ENCODE measurements at places on chromosomes 2 and 18. TPM values are rescaled to one million over a fixed set of nuclear protein-coding genes. Genes with fewer than 3 reads are reported as not detected.

DNA sequence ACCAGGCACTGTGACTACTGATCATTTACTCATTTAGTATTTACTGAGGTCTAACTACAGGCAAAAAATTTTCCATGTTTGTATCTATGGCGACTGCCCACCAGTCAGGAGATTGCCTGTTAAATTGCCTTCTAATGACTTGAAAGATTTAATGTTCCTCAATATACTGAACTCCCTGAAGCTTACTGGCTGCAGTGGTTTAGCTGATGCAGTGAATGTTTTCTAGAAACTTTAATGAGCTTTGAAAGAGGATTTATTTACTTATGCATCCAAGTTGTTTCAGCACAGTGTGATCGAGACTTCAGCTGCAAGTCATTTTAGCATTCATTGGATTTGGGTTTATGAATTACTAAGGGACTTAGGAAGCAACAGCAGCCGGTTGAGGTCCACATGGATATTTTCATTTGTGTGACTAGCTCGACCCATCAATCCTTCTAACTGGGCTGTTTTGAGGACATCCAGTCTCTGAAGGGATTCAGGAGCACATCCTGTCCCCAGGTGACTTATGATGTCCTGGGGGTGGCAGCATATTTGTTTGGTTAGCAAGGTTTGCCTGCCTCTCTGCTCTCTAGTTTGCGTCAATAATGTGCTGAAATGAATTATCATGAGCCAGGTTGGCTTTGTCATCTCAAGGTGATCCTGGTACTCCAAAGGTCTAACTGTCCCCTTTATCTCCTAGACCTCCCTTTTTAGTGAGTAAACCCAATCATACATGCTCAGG, 26.8 kb downstream of the ACMSD start:
- H3K27me3 ChIP-seq, result no peaks in the 10 kb centered on the region
- H3K36me3 ChIP-seq, result no peaks in the 10 kb centered on the region
- H3K4me3 ChIP-seq, result no peak overlapping the region

- H3K27me3 ChIP-seq, result no peaks in the 10 kb centered on the region
- no peak overlapping the region for H3K27ac ChIP-seq
- DNase-seq, result no peak
- H3K4me3 ChIP-seq, result no peak overlapping the region
Observed at GRCh38 chr18:2326999-2327398, 244.3 kb downstream of the METTL4 start.

DNA sequence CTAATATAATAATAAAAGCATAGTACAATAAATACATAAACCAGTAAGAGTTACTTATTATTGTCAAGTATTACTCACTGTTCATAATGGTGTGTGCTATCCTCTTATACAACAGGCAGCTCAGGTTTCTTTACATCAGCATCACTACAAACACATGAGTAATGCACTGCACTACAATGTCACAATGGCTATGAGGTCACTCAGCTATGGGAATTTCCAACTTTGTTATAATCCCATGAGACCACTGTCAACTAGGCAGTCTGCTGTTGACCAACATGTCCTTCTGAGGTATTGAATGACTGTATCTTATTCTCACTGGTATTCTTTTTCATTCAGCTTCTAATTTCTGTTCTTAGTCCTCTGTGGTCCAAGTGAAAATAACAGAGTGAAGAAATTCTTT, 250.4 kb upstream of the DSEL start:
- no peak overlapping the region for H3K27ac ChIP-seq
- H3K27me3 ChIP-seq, result no peaks in the 10 kb centered on the region
- no peaks in the 10 kb centered on the region for H3K4me1 ChIP-seq
- no peaks in the 10 kb centered on the region for H3K36me3 ChIP-seq
- DNase-seq, result no peak

DNA sequence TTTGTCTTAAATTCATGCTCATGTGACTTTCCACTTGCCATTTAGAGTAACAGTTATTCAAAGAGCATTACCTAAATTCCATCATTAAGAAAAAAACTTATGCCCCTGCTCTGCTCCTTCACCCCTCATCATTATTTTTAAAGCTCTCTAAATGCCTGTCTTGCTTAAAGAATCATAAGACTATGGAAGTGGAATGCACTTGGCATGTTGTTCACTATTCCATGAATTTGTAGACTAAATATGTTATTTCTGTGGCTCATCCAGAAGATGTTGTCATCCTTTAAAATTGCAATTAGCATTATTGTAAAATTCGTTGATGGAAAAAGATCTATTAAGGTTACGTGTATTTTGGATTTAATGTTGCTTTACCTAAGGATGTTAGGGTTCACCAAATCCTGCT, 61.8 kb downstream of the FMNL2 start:
- H3K36me3 ChIP-seq, result no peaks in the 10 kb centered on the region
- no peak for DNase-seq
- H3K27me3 ChIP-seq, result no peaks in the 10 kb centered on the region
- H3K4me3 ChIP-seq, result no peak overlapping the region
- H3K27ac ChIP-seq, result no peak overlapping the region

DNA sequence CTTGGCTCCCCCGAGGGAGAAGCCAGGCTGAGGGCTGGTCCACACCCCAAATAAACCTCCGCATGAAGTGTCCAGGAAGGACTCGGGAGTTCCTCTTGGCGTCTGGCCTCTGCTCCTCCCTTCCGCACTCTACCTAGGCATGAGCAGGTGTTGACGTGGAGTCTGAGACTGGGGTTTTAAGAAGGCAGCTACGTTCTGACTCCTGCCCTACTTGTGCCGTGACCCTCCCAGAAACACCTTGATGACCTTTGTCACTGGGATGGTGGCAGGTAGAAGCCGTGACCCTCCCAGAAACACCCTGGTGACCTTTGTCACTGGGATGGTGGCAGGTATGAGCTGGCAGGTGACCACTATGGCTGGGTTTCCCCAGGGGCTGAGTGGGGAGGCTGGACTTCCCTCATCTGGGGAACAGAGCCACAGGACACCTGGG, 54.8 kb downstream of the HS6ST1 start:
- DNase-seq, result no peak
- H3K4me3 ChIP-seq, result no peak overlapping the region
- H3K27me3 ChIP-seq, result no peaks in the 10 kb centered on the region
- peaks cover 8% of the 10 kb centered on the region for H3K4me1 ChIP-seq

DNA sequence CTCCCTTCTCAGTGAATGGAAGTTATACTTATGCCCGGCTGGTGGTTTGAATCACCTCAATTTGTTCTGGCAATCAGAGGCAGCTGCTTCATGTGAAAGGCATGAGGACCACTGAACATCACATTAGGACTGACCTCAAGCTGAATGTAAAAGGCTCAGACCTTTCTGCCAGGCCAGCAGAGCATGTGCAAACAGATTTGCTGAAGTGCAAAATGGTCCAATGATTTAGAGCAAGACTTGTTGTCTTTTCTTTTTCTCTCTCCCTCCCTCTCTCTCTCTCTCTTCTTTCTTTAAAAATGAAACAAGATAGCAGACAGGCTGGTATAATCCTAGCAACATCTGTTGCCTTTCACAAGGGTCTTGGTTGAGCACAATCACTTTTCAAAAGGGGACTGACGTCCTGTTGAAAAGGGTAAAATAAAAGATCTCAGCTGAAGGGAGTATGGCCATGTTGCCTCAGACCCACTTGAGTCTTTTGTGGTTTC, 13.3 kb upstream of the CDH7 start:
- no peak for DNase-seq
- H3K36me3 ChIP-seq, result no peaks in the 10 kb centered on the region
- H3K27me3 ChIP-seq, result no peaks in the 10 kb centered on the region

DNA sequence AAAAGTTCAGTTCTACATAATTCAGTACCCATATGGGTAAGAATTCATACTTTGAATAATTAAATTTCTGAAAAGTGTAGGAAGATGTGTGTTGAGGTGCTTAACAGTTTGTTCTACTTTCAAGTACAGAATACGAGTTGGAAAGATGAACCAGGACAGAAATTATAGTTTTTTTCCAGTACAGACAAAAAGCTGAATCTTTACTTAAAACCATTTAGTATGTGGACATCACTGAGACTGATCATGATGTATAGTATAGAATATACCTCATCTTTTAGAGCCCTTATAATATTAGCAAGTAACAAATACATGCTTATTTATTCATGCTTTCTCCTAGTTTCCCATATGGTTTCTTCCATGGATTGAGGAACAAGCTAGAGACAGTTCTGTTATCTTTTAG, 10.0 kb downstream of the DDX1 start:
- no peak overlapping the region for H3K4me3 ChIP-seq
- DNase-seq, result no peak
- peaks cover 37% of the 10 kb centered on the region for H3K36me3 ChIP-seq
- no peaks in the 10 kb centered on the region for H3K27me3 ChIP-seq
- H3K27ac ChIP-seq, result no peak overlapping the region
- H3K4me1 ChIP-seq, result no peaks in the 10 kb centered on the region

- no peak for DNase-seq
- no peaks in the 10 kb centered on the region for H3K4me1 ChIP-seq
- no peak overlapping the region for H3K4me3 ChIP-seq
- no peaks in the 10 kb centered on the region for H3K27me3 ChIP-seq
- no peaks in the 10 kb centered on the region for H3K36me3 ChIP-seq
Observed at GRCh38 chr2:47655563-47655880, 127.4 kb upstream of the MSH6 start.

DNA sequence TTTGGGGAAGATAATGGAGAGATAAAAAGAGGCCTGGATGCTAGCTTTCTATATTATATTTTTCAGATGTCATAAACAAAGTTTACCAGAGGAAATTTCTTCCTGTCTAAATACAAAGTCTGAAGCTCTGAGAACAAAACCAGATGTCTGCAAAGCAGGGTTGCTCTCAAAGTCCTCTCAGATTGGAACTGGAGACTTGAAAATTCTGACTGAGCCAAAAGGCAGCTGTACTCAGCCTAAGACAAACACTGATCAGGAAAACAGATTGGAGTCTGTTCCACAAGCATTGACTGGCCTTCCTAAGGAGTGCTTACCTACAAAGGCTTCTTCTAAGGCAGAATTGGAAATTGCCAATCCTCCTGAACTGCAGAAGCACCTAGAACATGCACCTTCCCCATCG, 25.1 kb downstream of the KDM3A start:
- peaks cover 90% of the 10 kb centered on the region for H3K36me3 ChIP-seq
- no peak for DNase-seq
- H3K27me3 ChIP-seq, result no peaks in the 10 kb centered on the region
- H3K4me3 ChIP-seq, result no peak overlapping the region
- H3K27ac ChIP-seq, result no peak overlapping the region
- peaks cover 43% of the 10 kb centered on the region for H3K4me1 ChIP-seq

The MEIS1 gene
- 122 TPM for total RNA-seq

The KCNIP3 gene
- 12.0 TPM for total RNA-seq

The DSG3 gene
- total RNA-seq, result not detected

The CTAGE1 gene
- not detected for total RNA-seq

The NCKAP5 gene
- 0.54 TPM for total RNA-seq

The SYT4 gene
- 3.8 TPM for total RNA-seq

The UPP2 gene
- not detected for total RNA-seq

The CYS1 gene
- total RNA-seq, result 24.6 TPM

The ADD2 gene
- total RNA-seq, result 1.3 TPM

The LOXHD1 gene
- not detected for total RNA-seq

The ADAM23 gene
- 2.9 TPM for total RNA-seq

The GALR1 gene
- 0.71 TPM for total RNA-seq

The PDCD1 gene
- 0.99 TPM for total RNA-seq

Data from sigmoid colon (tissue), 7 donors.